ENCODE measurements at places on chromosomes 16 and 17. TPM values are rescaled to one million over a fixed set of nuclear protein-coding genes. Genes with fewer than 3 reads are reported as not detected.

ABCA5 gene
- total RNA-seq = 37.2 TPM

KREMEN2 gene
- total RNA-seq = 0.17 TPM

KRTAP3-1 gene
- total RNA-seq = not detected

PNMT gene
- total RNA-seq = 0.76 TPM

ZG16B gene
- total RNA-seq = not detected

CLEC3A gene
- not detected for total RNA-seq

CACNA1G gene
- total RNA-seq = 0.05 TPM

KRT14 gene
- not detected for total RNA-seq

MSLN gene
- total RNA-seq = not detected

PTGES3L gene
- 0.94 TPM for total RNA-seq

GEMIN4 gene
- total RNA-seq = 26.6 TPM

SOST gene
- not detected for total RNA-seq

DCTPP1 gene
- 28.9 TPM for total RNA-seq

USP43 gene
- total RNA-seq = 0.07 TPM

DNAAF8 gene
- 0.19 TPM for total RNA-seq

TBC1D3C gene
- 13.5 TPM for total RNA-seq

KLHL10 gene
- 0.12 TPM for total RNA-seq

IKZF3 gene
- 178 TPM for total RNA-seq

KRT20 gene
- total RNA-seq = not detected

ESRP2 gene
- total RNA-seq = not detected

HASPIN gene
- 3.1 TPM for total RNA-seq

CD300C gene
- 0.19 TPM for total RNA-seq

EXOC7 gene
- 191 TPM for total RNA-seq

CYB5B gene
- total RNA-seq = 64.7 TPM

CSH2 gene
- not detected for total RNA-seq

IGSF6 gene
- total RNA-seq = 1.3 TPM

CCL4 gene
- total RNA-seq = 8.8 TPM

HSD11B2 gene
- not detected for total RNA-seq

ITGAX gene
- total RNA-seq = 51.7 TPM

BHLHA9 gene
- total RNA-seq = not detected

KRTAP4-4 gene
- total RNA-seq = not detected

ATP2A1 gene
- 0.84 TPM for total RNA-seq

PRSS27 gene
- 2.4 TPM for total RNA-seq

FA2H gene
- 1.0 TPM for total RNA-seq

CHP2 gene
- total RNA-seq = not detected

SLC5A11 gene
- total RNA-seq = 0.62 TPM

HBA1 gene
- total RNA-seq = 283 TPM
